Anterior cingulate cortex (tissue), 58 donors: ENCODE measurements at places on chromosomes 3 and 15.
A peak's percentile ranks its signal among the peaks of the same experiment; 100 is the strongest.

DNA sequence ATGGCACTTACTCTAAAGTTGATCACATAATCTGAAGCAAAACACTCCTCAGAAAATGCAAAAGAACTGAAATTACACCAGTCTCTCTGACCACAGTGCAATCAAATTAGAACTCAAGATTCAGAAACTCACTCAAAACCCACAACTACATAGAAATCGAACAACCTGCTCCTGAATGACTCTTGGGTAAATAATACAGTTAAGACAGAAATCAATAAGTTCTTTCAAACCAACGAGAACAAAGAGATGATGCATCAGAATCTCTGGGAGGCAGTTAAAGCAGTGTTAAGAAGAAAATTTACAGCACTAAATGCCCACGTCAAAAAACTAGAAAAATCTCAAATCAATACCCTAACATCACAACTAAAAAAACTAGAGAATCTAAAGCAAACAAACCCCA is 227.2 kb downstream of the CTNNB1 start:
- no peak for DNase-seq

GRCh38 chr15:62945760-62946159 is 96.8 kb upstream of the TPM1 start:
- no peak for DNase-seq

DNA sequence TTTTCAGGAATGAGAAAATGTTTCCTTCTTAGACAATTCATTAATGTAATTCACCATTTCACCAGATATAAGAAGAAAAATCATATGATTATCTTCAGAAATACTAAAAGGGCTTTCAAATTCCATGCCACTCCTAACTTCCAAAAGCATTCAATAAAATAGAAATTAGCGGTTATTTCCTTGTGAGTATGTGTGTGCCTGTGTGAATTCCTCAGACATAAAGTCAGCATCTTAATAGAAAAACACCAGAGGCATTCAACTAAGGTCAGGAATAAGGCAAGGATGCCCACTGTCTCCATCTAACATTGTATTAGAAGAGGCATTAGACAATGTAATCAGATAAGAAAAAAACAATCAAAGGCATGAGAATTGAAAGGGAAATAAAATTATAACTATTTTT is 88.4 kb downstream of the PLCH1 start:
- no peak for DNase-seq

DNA sequence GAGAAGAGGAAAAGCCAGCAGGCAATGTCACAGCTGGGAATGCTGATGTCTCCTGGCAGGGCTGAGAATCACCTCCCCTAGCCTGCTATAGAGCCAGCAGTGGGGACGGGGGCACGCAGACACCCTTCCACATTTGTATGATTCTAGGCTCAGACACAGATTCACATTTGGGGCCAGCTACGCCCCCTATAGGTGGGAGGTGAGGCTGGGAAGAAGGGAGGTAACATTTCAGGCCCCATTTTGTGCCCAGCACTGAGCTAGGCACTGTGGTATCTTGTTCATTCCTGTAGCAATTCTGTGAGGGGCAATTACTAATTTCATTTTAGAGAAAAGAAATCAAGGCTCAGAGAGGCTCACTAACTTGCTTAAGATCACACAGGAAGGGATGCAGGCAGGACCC is 15.9 kb upstream of the ACAD9 start:
- DNase-seq = no peak

DNA sequence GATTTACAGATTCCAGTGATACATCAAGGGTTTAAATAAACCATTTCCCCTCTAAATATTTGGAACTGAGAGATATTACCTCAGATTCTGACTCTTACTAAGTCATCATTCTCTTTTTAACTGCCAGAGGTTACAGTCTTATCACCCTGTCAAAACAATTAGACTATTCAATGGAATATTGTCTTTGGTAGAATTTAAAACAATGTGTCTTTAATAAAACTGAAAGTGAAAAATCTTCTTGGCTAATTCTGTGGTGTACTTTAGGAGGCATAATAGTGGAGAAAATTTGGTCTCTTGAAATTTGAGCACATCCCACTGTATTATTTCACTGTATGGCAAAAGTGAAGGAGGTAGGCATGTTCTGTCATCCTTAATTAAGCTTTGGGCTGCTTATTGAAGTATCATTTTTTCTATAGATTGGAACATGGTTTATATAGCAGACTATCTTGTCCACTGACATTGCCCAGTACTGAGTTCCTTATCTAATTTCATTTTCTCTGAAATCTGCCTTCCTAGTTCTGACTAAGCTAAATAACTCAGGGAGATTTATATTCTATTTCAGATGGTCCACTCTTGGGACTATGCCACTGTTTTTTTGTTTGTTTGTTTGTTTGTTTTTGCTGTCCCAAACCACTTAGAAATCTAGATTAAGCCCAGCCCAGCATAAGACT is 48.0 kb upstream of the UTS2B start:
- no peak for DNase-seq

GRCh38 chr15:58139989-58140522 is 1.9 kb downstream of the AQP9 start:
- DNase-seq = no peak

DNA sequence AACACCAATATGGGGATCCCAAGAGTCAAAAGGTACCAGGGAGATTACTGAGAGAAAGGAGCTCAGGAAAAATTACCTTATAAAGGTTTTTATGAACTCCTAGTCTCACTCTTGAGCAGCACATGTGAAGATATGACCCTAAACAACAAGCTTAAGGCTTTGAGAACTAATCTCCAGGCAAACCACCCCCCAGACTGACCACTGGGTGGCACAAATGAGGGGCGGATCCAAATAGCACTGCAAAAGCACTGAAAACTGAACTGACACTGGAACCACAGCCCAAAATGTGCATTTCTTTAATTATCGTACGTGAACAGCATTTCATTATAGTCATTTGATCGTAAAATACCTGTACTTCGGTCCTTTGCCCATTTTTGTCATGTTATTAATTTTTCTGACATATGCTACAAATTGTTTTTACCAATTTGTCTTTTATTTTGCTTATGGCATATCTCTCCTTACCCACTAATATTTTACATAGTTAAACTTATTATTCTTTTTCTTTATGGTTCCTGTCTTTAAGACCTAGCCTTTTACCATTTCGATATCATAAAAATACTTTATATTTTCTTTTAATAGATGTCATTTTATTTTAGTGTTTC is 31.5 kb upstream of the TFDP2 start:
- no peak for DNase-seq

DNA sequence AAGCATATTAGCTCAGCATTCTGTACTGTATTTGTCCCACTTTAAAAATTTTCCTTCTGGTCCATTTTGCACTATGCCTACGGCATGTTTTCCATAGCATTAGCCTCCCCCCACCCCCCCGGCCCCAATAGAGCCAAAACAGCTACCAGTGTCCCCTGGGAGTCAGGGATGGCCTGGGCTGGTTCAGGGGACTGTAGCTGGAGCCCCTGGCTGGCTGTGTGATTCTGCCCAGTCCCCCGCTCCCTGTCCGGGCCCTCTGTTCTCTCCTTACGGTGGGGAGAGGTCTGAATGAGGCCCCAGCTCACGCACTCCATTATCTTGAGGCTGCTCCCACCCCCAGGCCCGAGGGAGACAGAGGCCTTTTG is 70.1 kb downstream of the KLF15 start:
- DNase-seq = no peak

- DNase-seq = peak; percentile 98
These were observed at the start of gene ULK4 for GRCh38 chr3:41961751-41962679. TSS of gene ULK4 (minus strand) at chr3:41962103. CDS start at chr3:41954759, 7,344 bp downstream.

DNA sequence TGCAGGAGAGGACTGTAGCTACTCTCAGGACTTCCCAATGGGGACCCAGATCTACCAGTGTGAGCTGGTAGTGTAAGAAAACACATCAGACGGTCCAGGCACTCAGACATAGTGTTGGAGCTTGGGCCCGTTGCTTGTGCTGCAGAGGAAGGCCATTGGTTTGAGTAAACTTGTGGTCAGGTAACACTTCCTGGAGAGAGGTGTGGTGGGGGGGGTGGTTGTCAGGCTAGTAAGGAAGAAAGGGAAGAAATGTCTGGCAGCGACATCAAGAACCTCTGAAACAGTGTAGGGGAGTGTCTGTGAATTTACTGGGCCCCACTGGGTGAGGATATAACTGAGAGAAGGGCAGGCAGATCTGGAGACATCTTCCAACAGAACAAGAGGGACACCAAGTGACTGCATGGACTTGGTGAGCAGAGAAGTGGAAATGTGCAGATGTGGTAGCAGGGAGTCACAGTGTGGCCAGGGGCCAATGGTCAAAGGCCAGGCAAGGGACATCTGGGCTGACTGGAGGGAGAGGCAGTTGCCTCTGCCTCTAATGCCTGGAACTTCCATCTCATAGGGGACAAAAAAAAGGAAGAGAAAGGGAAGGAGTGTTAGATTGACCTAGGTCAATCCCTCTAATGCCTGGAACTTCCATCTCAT is 63.7 kb upstream of the MRPS22 start:
- no peak for DNase-seq

DNA sequence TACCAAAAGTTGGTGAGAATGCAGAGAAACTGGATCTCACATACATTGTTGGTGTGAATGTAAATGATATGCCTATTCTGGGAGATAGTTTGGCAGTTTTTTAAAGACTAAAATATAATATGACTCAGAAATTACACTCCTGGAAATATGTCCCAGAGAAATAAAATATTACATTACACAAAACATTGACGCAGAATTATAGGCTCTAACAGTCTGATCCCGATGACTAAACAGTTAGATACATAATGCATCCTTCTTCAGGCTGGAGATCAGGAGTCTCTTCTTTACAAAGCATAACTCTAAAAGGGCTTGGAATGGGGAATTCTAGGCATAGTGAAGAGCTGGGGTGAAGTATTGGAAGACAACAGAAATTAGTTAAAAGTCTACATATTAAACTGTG is 586.2 kb upstream of the NECTIN3 start:
- no peak for DNase-seq

DNA sequence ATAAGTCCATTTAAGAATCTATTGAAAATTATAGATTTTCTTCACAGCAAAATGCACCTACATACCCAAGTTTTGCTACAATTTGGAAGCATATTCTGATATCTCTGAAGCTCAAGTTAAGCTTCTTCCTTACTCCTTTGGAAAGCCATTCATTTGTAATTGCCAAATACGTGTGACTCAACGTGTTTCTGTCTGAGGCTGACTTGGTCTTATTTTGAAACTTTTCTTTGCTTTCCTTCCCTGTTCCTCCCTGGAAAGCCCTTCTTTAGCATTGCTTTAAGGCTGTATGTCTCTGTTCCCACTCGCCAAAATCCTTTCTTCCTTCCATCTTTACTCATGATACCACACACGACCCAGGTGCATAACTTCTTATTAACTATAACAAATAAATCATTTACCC is 232.0 kb downstream of the ZBBX start:
- no peak for DNase-seq

- no peak for DNase-seq
These were observed 40.7 kb downstream of the DUT start for GRCh38 chr15:48371961-48372360.

DNA sequence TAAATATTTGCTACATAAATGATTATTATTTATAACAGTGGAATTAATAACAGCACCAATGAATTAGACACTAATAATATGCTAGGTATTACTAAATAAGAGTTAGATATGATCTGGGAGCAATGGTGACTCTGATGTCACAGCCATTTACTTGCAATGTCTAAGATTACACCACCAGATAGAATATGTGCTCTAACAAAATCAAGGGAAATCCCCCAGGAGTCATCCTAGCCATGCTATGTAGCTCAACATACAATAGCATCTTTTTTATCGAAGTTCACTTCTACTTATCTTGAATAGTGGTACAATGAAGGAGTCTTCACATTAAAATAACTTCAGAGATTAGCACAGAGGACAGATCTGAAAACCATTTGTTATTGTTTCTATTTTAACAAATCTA is 154.0 kb downstream of the FMN1 start:
- DNase-seq = no peak

GRCh38 chr3:120839120-120839519 is 68.9 kb upstream of the STXBP5L start:
- no peak for DNase-seq

DNA sequence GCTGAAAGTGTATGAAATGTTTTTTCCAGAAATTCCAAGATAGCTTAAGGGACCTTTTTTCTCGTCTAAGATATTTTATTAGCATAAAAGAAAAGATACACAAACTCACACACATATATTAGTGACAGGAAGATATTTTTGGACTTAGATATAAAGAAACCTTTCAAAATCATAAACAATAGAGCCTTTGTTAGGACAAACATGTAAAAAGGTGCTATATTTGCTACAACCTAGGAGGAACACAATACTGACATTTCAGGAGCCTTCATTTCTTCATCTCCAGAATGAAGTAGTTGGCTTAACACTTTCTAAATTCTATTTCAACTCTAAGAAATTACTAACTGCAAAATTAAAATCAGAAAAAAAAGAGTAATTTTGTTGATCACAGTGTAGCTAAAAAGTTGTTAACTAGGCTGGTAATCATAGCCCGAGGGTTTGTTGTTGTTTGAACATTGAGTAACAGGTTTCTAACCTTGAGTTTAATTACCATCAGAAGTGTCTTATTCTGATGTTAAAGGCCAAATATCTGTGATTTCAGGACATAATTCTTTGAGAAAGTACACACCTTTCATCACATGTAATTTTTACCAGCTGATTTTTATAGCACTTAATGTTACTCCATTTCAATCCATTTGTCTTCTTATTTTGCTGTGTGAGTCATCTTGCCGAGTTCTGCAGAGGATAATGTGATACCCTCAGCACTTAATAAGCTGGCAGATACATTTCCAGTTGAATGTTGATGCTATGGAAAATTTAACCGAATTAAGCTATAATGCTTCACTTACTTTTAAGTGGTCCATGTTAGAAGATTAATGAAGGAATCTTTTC is 97.3 kb downstream of the MBNL1 start:
- DNase-seq = no peak

DNA sequence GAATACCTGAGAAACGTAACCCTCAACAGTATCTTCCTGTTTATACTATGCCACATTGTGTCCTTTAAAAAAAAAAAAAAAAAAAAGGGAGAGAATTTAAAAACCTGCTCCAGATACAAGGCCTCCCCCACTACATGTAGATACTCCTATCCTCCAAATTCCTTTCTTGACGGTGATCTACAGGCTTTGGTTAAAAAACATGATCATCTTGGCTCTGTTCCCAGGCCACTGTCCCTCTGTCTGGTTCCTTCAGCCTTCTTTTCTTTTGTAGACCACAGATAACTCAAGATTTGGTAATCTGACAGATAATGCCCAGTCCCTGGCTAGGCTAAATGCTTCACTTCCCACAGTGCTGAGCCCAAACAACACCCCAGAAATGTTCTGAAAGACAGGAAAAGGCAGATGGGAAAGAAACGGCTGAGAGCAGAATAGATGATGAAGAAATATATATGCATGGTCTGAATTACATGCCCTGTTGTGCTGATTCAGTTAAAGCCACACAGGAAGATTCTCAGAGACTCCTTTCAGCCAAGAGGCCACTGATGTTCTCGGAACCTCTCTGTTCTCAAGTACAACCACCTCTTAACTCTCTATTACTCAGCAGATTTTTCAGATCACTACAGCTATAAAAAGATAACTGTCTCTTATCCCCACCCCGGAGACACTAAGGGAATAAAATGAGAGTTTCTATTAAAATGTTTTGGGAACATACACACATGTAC is 48.3 kb downstream of the NPTN start:
- no peak for DNase-seq
